HFFc6 (cell line): ENCODE measurements at places on chromosomes 4 and X. TPM values are rescaled to one million over a fixed set of nuclear protein-coding genes. Genes with fewer than 3 reads are reported as not detected.

GRCh38 chrX:136765821-136766356 is 14.8 kb downstream of the ARHGEF6 start:
- DNase-seq: no peak

DNA sequence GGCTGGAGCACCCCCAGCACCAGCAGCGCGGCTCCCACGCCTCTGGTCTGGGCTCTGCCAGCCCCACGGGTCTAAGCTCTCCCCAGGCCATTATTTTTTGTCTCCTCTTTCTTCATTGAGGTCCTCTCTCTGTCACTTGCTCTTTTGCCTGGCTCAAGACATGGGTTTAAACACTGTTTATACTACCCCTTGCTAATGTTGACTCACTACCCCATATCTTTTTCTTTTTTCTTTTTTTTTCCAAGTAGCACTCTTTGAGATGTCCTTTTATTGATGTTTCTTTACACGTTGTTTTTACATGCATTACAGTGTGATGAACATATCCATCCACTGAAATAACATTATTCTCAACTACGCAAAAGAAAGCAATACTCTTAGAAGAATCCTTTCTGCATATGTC is 1.7 kb upstream of the ERVMER34-1 start:
- DNase-seq: no peak

DNA sequence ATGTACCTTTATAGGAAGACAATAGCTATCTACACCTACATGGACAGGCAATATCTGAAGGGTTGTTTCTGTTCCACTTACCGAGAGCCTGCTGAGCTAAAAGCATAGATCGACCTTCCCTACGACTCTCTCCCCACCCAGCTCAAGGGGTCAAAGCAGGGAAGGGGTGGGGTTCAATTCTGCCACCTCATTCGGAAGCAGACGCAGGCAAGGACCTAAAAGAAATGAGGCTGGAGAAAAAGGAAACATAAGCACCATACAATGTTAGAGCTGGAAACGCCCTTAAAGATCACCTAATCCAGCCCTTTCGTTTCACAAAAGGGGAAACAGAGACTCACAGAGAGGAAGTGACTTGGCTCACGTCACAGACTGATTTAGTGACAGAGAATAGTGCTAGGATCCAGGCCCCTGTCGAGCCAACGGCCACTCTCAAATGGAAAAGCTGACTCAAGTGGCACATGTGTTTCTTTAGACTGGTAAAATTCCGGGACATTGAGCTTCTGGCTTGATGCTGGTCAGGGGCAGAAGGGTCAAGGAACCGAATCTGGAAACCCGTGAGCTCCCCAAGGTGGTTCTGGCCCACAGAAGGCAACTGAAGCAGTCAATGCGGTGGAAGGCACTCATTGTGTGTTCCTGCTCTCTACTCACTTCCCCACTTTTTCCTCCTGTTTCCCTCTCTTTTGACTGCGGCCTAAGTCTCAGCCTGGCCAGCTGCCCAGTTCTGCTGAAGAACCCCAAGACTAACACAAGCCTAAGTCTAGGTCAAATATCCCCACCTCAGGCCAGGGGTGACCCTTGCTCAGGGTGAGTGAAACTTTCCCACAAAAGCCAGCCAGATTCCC is 7.5 kb downstream of the SEPTIN6 start:
- DNase-seq: peak; percentile 15

DNA sequence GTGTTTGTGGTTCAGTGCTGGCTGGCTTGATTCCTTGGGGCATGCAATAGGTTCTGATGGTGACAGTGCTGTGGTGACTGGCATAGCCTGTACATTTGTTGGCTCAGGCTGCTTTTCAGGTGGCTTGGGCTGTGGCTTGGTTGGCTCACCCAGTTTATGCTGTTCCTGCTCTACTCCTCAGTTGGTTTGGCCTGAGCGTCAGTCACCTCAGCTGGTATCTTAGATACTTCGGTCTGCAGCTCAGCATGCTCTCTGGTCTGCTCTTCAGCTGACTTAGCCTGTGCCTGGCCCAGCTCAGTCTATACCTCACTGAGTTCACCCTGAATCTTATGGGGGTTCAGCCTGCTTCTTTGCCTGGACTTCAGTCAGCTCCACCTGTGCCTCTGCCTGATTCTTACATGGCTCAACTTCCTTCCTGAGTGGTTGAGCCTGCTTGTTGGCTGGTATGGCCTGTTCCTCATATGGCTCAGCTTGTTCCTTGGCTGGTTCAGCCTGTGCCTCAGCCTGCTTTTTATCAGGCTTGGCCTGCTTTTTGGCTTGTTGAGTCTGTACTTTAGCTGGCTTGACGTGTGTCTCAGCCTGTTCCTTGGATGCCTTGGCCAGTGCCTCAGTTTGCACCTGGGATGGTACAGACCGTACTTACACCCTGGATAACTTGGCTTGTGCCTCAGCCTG is 170.6 kb downstream of the MSN start:
- DNase-seq: no peak

GRCh38 chr4:71456841-71457240 is 118.0 kb downstream of the SLC4A4 start:
- peak; percentile 97 for DNase-seq

The ADGRG4 gene
- total RNA-seq: 0.03 TPM in 1 of 3 replicates, not detected in the others

The CYSLTR1 gene
- not detected in 3 replicates for total RNA-seq

The OFD1 gene
- 8.3 to 10.2 TPM (median 9.8 TPM) in 3 replicates for total RNA-seq

The ARMCX2 gene
- total RNA-seq: 104 to 163 TPM (median 161 TPM) in 3 replicates

The FGA gene
- total RNA-seq: not detected in 3 replicates

The PCSK1N gene
- total RNA-seq: not detected in 3 replicates

The NBDY gene
- total RNA-seq: 67.0 to 71.4 TPM (median 67.5 TPM) in 3 replicates

The SULT1B1 gene
- 0.05 TPM in 1 of 2 replicates, not detected in the other for total RNA-seq
